Astrocyte (in vitro differentiated cells and primary cell): ENCODE measurements at places on chromosomes 12 and 14.

DNA sequence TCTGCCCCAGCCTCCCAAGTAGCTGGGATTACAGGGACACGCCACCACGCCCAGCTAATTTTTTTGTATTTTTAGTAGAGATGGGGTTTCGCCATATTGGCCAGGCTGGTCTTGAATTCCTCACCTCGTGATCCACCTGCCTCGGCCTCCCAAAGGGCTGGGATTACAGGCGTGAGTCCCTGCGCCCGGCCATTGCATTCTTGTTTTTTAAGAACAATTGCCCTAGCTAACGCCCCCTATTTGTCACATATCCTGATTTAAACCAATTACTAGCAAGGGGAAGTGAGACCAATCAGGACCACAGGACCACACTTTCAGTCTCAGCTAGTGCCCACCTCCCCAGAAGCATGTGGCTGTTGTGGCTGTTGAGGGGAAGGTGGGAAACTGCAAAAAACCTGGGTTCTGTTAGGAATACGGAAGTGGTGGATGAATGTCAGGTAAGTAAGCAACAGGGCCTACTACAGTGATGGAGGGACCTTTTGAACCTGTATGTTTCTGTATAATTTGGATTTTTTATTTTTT is 37.8 kb upstream of the NFYB start:
- no peak for DNase-seq

DNA sequence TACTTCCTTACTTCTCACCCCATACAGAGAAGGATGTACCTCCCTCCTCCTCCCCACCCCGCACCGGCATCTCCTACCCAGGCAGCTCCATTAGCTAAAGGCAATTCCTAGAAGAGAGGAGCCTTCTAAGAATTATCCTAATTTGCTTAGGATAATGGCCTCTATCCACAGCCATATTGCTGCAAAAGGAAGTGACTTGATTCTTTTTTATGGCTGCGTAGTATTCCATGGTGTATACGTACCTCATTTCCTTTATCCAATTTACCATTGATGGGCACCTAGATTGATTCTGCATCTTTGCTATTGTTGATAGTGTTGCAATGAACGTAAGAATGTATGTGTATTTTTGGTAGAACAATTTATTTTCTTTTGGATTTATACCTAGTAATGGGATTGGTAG is 189.7 kb downstream of the PCNX1 start:
- DNase-seq, result no peak

DNA sequence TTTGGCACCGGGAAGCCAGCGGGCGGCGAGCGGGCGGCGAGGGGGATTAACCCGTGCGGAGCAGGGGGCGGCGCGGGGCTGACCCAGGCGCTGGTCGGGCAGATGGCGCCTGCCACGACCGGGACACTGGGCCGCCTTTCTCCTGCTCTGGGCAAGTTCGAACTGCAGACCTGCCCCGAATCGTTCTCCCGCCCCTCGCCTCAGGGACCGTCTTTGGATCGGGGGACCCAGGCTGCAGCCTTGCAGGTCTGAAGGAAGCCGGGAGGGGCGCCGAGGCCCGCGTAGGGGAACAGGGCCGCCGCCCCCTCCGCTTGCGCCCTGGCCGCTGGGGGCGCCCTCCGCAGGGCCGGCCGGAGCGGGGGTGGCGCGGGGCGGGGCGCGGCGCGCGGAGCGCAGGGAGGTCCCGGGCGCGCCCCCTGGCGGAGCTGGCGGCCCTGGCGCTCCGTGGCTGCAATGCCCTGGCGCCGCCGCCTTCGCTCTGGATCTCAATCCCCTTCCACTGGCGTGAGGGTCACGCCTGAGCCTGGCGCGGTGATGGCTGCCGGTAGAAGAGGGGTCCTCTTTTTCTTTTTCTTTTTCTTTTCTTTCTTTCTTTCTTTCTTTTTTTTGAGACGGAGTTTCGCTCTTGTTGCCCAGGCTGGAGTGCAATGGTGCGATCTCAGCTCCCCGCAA is 449 bp upstream of the LTBP2 start:
- peak; percentile 53 for DNase-seq

DNA sequence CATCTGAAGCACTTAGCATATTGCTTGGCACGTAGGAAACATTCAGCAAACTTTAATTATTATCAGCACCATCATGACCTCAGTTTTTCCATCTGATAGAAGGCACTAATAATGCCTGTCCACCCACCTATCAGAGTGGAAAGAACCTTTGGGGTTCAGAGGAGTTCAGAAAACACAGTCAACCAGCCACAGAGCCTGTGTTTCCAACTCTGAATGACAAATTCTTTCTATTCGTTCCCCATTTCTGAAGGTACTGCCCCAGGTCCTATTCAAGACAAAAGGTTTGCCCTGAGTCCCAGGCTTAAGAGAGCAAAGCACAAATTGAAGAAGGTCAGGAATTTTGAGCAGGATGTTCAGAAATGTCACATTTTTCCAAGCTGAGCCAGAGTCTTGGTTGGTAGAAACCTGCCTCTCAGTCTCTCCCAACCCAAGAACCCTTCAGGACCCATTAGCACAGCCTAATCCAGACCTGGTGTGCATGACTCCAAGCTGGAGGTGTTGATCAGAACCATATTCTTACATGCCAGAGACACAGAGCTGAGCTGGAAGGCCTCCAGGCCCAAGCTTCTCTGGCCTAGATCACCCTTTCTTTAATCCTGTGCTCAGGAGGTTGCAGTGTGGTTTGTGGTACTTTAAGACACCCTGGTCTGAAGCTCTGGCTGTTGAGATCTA is 114.4 kb downstream of the TBX5 start:
- no peak for DNase-seq

GRCh38 chr12:76346798-76347420 is 1.3 kb downstream of the BBS10 start:
- peak; percentile 59 for DNase-seq

- no peak for DNase-seq
These were observed 298.1 kb upstream of the SYT1 start for GRCh38 chr12:78566456-78566855.

- DNase-seq, result no peak
These were observed 69.8 kb downstream of the ALG10B start for GRCh38 chr12:38386205-38386985.

DNA sequence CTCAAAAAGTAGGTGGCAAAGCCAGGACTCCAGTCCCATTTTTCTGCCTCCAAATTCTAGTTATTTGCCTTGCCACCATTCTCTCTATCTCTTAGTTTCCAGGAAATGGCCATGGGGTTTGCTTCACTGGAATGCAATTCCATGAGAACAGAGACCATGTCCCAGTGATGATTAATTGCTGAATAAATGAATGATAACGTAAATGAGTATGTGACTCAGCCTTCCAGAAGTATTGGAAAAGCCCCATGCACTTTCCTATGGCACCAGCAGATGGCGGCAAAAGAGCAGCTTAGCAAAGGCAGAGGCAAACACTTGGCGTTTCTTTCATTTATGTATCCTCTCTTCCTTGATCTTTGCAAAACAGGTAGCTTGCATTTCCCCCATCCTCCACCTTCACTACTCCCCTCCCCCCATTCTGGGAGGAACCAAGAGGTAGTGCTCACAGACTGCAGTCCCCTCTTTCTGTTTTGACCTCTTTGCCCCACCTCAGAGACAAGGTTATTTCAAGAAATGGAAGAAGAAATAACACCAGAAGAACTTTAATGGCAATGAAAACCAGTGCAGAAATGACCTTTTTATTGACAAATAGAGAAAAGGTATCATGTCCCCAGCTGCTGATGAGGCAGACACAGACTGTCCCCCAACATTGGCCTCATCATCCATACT is 21.3 kb downstream of the TBX3 start:
- peak; percentile 81 for DNase-seq

DNA sequence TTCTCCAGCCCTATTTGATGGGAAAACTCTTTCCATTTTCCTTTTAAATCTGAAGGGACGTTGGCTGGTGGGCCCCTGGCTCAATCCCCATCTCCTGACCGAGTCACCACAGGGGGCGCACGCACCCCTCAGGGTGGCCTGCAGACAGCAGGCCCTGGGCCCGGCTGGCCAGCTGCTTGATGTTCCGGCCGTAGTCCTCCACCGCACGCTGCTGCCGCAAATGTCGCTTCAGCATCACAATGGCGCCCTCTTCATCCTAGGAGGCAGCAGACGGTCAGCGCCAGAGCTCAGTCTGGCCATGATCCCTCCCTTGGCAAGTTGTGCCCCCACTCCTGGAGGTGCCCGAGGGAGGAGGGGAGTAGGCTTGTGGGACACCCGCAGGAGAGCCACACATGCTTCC is 70.0 kb downstream of the PLEKHG3 start:
- no peak for DNase-seq

- DNase-seq, result no peak
These were observed 284.9 kb downstream of the TMTC2 start for GRCh38 chr12:82971584-82971983.

DNA sequence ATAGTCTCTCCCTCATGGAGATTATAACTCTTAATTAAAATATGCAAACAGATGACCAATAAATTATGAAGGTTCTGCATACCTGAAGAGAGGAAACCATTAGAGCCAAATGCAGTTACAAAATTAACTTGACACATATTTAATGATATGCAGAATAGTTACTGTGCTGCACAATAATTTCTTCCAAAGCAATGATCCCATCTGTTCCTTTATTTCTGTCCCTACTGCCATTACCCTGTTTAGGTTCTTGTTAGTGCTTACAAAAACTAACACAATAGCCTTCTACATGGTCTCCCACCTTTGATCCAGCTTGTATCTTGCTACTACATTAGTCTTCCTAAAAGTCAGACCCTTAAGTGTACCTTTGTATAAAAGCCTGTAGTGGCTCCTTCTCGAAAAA is 411.1 kb downstream of the APAF1 start:
- DNase-seq, result no peak

DNA sequence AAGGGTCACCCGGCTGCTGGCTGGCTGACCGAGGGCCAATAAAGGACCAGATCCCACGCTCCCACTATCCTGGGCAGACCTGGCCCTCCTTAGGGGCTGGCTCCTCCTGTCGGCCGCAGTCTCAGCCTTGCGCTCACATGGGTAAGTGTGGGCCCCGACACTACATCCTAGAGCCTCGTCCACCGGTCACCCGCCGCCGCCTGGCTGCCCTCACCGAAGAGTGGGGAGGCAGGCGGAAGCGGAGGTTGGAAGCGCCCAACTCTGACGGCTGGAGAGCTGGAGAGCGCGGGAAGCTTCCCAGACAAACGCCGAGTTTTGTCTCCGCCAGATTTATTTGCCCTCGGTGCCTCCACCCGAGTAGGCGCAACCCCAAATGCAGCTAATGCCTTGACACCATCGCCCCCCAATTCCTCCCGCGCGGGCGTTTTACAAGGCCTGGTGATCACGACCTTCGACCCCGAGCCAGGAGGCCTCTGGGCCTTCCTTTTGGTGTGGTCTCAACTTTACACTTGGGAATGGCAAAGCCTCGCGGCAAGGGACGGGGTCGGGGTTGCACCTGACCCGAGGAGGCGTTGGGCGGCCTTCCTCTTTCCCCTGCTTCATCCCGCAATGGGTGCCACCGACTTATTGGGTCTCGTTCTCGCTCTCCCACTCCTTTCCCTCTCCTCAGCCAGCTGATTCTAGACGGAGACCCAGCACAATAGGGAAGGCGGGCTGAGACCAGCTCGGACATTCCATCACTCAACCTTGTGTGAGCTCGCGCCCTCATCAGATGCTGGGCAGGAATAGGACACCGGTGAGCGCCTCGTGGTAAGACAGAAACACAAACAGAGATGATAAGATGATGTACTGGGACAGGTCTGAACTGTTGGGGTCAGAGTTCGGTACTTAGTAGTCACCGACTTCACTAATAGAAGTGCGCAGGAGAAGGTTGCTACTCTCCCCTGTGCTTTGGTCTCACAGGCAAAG is 78.3 kb upstream of the ANO4 start:
- peak; percentile 1 for DNase-seq

- DNase-seq, result no peak
These were observed 39.5 kb upstream of the DACT1 start for GRCh38 chr14:58598028-58598803.
